Pons (tissue), 1 donor: ENCODE measurements at places on chromosomes 3 and 15.

GRCh38 chr15:74050127-74050526 lies 32.2 kb downstream of the GOLGA6A start:
- DNase-seq: no peak

DNA sequence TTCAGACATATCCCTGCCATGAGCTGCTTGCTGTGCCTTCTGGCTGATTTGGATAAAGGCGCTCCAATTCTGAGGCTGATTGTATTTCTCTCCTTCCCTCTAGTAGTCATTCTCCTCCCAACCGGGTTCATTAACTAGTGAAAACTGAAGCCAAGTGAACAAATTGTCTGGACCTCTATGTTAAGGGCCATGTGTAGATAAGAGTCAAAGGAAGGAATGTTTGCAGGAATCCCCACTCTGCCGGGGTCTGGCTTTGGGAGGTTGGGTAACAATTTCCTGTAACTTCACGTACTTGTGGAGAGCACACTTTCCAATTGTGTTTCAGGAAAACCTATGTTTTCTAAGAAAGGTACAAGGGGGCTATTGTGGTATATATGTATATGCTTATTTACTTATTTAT lies 38.2 kb upstream of the SUCLG2 start:
- DNase-seq: no peak

- no peak for DNase-seq
Observed at GRCh38 chr15:51403946-51404695, 62.7 kb downstream of the GLDN start.

GRCh38 chr15:80636675-80637074 lies 58.4 kb upstream of the ABHD17C start:
- DNase-seq: no peak

DNA sequence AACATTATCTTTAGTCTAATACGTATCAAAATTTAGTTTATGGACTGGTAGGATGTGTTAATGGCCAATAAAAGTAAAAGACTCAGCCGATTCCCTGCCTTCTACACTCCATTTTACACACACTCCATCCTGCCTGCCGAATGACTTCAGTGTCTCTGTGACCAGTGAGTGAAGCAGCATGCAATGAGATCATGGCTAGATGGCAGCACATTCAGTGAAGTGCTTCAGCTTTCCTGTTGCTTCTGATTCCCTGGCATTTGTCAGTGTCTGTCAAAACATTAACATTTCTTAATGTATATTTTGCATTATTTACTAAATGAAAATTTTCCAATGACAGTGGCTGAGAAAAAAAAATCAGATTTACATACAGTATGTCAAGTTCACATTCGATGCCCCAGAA lies 412.0 kb downstream of the FHIT start:
- peak; percentile 81 for DNase-seq

DNA sequence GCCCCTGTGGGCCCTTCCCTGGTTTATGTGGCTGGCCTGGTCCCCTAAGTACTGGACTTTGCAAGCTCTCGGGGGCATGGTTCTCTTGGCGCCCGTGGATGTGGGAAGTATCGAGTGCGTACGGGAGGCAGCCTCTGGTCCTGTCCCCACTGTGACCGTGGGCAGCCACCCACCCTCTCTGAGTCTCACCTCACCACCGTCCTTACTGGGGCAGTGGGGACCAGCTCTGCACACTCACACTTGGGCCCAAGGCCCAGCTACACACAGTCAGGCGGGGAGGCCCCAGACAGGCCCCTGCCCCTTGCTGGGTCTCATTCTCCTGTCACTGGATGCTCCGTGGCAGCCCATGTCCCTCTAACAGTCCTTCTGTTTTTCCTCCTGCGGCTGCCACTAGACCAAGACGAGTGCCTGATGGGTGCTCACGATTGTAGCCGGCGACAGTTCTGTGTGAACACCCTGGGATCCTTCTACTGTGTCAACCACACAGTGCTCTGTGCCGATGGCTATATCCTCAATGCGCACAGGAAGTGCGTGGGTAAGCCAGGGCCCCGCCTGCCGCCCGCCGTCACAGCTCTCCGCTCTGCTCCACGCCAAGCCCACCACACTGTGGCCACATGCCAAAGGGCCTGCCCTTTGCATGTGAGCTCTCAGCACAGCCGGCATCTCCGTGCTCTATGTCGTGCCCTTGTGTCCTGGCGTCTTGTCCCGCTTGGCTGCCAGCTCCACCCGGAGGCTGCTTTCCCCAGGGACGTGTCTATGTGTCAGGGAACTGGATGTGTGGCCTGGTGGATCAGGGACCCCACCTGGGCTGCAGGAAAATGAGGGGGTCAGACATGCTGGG lies 72.7 kb downstream of the FBLN2 start:
- no peak for DNase-seq

DNA sequence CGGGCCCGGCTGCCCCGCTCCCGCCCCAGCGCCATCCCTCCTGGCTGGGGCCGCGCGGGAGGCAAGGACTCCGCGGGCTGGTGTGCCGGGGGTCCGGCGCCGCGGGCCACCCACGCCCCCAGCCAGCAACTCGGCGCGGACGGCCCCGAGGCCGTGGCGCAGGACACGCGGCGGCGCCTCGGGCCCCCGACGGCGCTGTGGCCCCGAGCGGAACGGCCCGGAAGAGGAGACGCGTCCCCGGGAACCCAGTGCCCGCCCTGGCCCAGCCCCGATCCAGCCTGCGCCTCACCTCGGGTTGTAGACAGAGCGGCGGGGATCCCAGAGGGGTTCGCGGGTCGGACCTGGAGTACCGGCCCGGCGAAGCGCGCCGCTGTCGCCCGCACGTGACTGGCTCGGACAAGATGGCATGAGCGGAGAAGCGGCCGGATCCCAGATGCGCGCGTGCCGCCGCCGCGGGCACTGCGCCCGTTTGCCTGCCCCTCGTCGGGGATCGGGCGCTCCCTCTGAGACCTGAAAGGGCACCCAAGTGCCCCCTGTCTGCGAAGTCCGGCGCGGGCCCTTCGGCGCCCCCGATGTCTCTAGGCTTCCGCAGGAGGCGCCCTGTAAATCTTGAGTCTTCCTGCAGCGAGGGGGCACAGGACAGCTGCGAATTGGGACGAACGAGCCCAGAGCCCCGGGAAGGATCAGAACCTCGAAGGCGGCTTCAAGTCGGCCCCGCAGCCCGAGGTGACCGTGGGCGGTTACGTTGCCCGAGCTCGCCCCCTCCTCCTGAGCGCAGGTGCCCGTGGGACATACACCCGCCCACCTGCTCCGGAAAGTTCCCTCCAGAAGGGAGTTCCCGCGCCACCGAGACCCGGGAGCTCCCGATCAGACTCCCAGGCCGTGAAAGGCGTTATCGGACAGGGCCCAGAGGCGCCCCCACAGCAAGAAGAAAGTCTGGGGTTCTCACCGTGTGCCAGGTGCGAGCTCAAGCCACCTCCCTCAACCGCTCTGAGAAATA lies 598 bp upstream of the SFMBT1 start:
- peak; percentile 54 for DNase-seq

- peak; percentile 53 for DNase-seq
Observed at GRCh38 chr3:194938845-194939531, 253.3 kb downstream of the FAM43A start.

DNA sequence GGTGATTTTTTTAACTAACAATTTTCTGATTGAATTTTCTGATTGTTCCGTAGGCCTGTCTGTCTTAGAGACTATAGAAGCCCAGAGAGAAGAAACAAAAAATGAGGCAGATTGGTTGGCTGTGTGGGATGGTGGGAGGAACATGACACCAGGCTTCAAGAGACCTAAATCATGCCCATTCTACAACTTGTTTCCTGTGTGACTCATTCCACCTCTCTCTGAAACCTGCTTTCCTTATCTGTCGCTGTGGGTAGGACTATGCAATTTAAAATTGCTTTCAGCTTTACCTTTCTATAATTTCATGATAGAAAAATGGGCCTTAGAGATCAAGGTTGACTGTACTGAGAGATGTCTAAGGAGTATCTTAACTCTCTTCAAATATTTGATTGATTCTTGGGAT lies 44.5 kb downstream of the OXNAD1 start:
- DNase-seq: no peak

- no peak for DNase-seq
Observed at GRCh38 chr3:132563420-132564069, 33.5 kb upstream of the ACKR4 start.

- no peak for DNase-seq
Observed at GRCh38 chr3:149371723-149372114, 5.7 kb downstream of the TM4SF1 start.

DNA sequence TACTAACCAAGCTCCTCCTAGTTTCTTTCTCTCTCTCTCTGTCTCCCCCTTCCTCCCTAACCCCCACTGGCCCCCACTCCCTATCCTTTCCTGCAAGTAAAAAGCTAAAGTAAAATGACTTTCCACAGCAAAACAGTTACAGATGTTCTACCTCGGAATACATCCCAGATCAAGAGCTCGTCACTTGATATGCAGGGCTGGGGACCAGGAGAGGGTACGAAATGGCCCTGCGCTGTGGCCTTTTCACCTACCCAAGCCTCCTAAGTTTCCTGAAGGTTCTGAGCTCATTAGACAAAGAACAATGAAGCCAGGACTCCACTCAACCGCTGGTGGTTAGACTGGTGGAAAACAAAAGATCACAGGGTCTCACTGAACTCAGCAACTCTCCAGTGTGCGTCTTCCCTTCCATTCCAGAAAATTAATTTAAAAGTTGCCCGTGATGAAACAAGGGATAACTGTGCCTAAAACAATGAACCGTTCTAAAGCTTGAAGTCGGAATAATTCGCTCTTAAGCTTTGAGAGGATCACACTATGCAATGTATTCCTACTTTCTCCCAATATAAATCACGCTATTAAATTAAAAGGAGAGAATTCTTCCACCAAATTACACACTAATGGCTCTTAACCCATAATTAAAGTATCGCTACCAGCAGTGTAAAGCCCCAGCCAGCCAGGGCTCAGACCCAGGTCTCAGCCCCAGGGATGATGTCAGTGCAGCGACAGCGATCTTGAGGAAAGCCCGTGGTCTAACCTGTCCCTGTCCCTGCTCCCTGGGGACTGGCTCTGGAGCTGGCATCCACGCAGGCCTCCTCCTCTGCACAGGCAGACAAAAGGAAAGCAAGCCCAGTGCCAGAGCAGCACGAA lies 5.0 kb downstream of the VGLL4 start:
- DNase-seq: peak; percentile 72

GRCh38 chr3:41053220-41053619 lies 146.1 kb upstream of the CTNNB1 start:
- DNase-seq: no peak

- no peak for DNase-seq
Observed at GRCh38 chr3:154040283-154040682, 80.9 kb upstream of the ARHGEF26 start.

- no peak for DNase-seq
Observed at GRCh38 chr15:51869060-51869421, 39.6 kb downstream of the TMOD3 start.

GRCh38 chr3:124791639-124792151 lies 61.4 kb downstream of the UMPS start:
- DNase-seq: no peak

- no peak for DNase-seq
Observed at GRCh38 chr15:78509726-78510312, 2.4 kb downstream of the HYKK start.

DNA sequence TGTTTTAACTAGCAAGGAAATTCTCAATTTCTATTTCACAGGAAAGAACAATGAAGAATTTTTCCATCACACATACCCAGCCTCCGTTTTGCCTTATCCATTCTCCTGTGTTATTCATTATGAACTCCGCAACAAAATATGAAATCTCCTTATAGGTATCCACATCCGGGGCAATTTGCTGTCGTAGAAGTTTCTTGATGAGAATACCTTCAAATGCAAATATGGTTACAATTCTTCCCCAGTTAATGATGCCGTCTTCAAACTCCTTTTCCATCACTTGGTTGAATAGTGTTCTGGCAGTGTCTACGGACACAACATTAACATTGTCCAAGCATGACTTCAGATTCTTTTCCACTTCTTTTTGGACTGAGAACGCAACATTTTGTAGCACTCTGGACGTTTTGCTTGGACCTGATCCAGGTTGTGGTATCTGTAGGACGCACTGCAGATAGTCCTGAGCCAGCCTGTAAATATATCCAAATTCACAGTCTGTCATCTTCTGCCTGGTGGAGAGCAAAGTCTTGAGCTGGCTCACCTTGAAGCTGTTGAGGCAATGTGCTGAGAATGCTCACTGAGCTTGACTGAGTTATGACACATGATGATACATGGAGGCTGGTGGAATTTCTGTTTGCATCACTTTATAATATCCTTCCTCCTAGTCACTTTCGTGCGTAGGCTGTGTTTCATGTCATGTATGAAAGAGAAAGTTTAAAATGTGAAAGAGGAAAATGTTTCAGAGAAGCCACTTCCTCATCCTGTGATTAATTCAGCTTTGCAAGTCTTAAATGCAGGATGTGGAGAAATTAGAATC lies at the start of gene BCL2A1:
Gene BCL2A1, minus strand, starts transcription at position 573 of the 811 bp plus-strand sequence. Its CDS starts 77 bp downstream, at position 496.
- peak; percentile 70 for DNase-seq

- no peak for DNase-seq
Observed at GRCh38 chr3:188839187-188839695, 332.5 kb upstream of the TPRG1 start.

GRCh38 chr3:187533797-187534196 lies 136.4 kb downstream of the SST start:
- DNase-seq: no peak

- DNase-seq: no peak
Observed at GRCh38 chr15:98484914-98485313, 163.4 kb upstream of the IGF1R start.

DNA sequence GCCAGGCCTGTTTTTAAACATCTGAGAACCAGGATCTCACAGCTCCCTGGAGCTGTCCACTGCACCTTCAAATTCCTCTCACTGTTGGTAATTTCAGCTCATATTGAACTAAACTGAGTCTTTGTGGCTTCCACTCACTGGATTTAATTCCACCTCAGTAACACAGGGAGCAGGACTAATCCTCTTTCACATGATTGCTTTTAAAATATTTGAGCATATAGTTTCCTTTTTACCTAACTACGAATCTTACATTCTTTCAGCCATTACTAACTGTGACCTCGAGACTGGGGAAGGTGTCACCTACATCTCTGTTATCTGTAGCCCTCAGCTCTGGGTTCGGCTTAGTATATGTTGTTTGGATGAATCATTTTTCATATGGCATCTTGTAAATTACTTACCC lies 194.3 kb upstream of the C2CD4B start:
- DNase-seq: no peak

- no peak for DNase-seq
Observed at GRCh38 chr3:43816372-43816771, 125.6 kb downstream of the ABHD5 start.

DNA sequence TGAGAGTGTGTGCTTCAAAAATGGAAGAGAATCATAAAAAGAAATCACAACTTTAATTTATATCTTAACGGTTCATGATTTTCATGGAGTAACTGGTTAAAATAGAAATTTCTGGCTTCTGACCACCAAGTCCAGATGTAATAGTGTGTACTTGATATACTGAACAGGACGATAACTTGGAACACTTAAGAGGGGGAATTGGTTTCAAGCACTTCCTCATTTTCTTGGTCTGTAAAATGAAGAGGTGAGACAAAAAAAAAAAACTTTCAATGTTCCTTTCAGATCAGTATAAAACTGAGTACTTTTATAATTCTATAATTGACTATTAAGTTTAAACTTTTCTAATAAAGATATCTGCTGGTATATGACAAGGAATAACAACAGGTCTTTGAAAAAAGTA lies 64.0 kb upstream of the TRA2B start:
- DNase-seq: no peak

GRCh38 chr3:125168711-125169393 lies 43.7 kb downstream of the SLC12A8 start:
- no peak for DNase-seq
